ENCODE measurements at places on chromosomes 3 and 15.

GRCh38 chr15:59028387-59028955, 41.0 kb downstream of the RNF111 start:
- no peak for DNase-seq

GRCh38 chr15:89016549-89017041, 71.7 kb upstream of the ABHD2 start:
- DNase-seq: no peak

DNA sequence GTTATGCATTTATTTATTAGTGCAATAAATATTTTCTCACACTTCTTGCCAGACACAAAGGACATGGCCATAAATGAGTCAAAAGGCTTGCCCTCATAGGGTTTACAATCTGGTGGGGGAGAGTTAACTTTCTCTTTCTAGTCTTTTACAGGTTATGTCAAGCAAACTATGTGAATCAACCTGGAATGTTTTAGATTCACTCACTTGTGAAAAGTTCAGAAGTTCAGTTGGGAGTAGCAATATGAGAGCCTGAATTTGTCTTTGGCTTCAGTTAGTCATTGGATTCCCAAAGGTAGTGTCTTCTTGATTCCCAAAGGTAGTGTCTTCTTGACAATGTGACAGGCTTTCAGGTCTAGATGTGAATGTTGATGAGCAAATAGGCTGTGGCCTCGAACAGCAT, 264.8 kb downstream of the SOX2 start:
- DNase-seq: no peak

- no peak for DNase-seq
Observed at GRCh38 chr3:101853982-101854381, 4.7 kb downstream of the NFKBIZ start.

DNA sequence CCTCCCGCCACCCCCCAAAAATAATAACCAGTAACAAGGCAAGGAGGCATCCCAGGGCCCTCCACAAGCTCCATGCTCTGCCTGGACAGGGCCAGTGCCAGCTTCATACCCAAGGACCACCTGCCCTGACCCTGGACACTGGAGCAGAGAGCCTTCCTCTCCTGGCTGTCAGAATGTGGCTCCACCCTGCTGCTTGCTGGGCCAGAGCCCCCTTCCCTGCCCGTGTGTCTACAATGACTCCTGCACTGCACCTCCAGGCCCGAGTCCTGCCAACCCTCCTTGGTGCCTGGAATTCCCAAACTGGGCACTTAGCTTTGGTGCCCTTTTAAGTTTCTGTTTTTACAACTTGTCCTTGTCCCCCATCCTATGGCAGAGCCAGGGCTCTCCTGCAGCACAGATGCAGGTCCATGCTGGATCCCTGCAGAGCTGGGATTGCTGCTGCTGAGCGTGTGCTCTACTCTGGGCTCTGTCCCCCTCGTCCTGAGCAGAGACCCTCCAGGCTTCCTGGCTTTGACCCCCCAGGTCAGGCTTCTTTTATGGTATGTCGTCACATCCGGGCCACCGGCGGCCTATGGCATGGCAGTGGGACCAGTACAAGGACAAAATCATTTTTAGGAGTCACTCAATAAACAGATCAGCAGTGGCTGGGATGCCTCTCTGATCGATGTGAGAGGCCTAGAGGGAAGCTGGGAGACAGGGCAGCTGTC, 11.4 kb upstream of the SNRPA1 start:
- no peak for DNase-seq

All from activated CD4-positive, alpha-beta T cell treated with anti-CD3 and anti-CD28 coated beads, Interleukin-2, amount 50 U/mL, for 24 hours (primary cell).